ENCODE measurements at places on chromosomes 7 and 10. TPM values are rescaled to one million over a fixed set of nuclear protein-coding genes. Genes with fewer than 3 reads are reported as not detected.
A peak's percentile ranks its signal among the peaks of the same experiment; 100 is the strongest.

The MSMB gene
- not detected for total RNA-seq

The CYP2C19 gene
- not detected for total RNA-seq

GRCh38 chr7:102811942-102812678, 63.3 kb downstream of the FAM185A start:
- no peak for DNase-seq

DNA sequence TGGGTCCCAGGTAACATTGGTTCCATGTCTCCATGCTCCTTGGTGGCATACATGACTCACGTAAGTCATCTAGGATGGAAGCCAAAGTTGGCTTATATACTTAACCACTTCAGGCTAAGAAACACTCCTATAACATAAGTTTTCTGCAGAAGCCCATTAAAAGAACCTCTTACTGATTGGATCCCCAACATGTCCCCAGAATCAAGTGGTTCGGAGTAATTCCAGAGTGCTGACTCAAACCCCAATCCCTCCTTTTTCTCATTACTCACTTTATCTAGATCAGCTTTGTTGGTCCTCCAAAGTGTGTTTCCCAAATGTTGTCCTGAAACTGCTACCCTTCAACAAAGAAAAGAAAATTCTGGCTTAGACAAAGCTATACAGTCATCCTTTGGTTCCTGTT, 10.1 kb upstream of the ATOH7 start:
- no peak for DNase-seq

- peak; percentile 90 for DNase-seq
These were observed 23.2 kb downstream of the POR start for GRCh38 chr7:75937958-75938786.

GRCh38 chr10:34859170-34859569, 44.1 kb upstream of the PARD3 start:
- no peak for DNase-seq

- DNase-seq: peak; percentile 54
These were observed at the start of gene ARID5B for GRCh38 chr10:61900829-61901792. Gene ARID5B, plus strand, starts transcription at chr10:61901699. Its CDS starts 11 bp downstream, at chr10:61901710.

GRCh38 chr7:158549616-158550393, 37.8 kb downstream of the PTPRN2 start:
- no peak for DNase-seq

GRCh38 chr7:103866919-103867318, 122.5 kb downstream of the RELN start:
- peak; percentile 13 for DNase-seq

- peak; percentile 38 for DNase-seq
These were observed 38.2 kb downstream of the LYZL1 start for GRCh38 chr10:29326886-29327745.

GRCh38 chr7:11604505-11604904, 227.5 kb downstream of the THSD7A start:
- DNase-seq: peak; percentile 17

DNA sequence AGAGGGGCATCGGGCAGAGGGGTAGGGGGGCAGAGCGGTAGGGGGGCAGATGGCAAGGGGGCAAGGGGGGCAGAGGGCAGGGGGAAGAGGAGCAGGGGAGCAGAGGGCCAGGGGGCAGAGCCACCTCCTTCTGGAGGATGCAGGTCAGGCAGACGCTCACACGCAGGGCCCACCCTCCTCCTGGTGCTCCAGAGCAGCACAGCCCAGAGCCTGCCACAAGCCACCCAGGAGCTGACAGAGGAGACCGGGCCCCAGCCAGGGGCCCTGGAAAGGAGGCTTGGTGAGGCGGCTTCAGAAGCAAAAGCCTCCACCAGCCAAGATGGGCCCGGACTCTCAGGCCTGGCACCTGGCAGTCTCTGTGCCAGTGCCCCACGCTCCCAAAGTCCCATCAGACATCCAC, 13.1 kb downstream of the MAD1L1 start:
- no peak for DNase-seq

- peak; percentile 7 for DNase-seq
These were observed 365.6 kb downstream of the ANKRD7 start for GRCh38 chr7:118590107-118590506.

- DNase-seq: no peak
These were observed 73.7 kb upstream of the ABCB5 start for GRCh38 chr7:20541608-20542349.

The LIPK gene
- total RNA-seq: not detected

DNA sequence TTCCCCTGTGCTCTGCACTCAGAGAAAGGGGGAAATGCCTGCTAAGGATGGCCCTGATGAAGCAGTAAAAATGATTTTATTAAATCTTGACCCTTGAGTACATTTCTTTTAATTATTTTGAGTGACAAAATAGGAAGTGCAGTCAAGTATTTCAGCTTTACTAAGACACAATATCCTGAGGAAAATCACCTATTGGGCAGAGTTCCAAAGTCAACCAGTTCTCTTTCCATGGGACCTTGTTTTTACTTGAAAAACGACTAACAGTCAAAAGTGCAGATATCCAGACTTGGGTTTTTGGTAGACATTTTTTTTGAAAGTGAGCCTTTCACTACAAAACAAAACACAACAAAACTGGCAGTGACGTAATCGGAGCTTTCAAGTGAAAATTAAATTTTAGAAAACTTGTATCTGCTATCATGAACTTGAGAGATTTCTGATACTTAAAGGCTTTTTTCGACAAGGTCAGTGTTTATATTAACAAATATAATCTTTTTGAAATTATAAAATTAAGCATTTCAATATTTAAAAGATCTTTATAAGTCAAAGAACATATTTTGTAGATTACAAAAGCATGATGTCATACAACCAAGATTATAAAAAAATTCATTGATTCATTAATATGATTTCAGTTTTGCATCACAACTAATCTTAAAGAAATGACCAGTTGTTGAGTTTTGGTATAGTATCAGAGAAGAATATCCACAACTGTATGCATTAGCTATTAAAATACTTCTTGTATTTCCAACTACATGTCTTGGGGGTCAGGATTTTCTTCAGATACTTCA, 513.8 kb upstream of the AKR1E2 start:
- DNase-seq: peak; percentile 59

The FAM24B gene
- 5.3 TPM for total RNA-seq

- DNase-seq: peak; percentile 57
These were observed 81.0 kb downstream of the PPP1R3C start for GRCh38 chr10:91551856-91552255.

DNA sequence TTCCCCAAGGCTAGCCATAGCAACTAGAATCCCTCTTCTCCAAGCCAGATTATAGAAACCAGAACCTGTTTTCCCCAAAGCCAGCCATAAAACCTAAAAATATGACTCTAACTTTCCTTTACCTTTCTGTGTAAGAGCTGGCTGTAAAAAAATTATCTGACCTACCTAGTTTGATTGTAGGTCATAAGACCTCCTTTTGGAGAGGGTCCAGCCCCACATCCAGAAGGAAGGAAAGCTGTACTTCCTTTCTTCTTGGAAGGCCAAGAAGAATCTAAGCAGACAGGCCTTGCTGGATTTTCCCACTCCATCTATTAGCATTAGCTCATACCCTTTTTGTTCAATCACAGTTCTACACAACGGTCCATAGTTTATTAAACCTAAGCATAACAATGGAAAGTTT, 1006.3 kb downstream of the SORCS3 start:
- DNase-seq: no peak

DNA sequence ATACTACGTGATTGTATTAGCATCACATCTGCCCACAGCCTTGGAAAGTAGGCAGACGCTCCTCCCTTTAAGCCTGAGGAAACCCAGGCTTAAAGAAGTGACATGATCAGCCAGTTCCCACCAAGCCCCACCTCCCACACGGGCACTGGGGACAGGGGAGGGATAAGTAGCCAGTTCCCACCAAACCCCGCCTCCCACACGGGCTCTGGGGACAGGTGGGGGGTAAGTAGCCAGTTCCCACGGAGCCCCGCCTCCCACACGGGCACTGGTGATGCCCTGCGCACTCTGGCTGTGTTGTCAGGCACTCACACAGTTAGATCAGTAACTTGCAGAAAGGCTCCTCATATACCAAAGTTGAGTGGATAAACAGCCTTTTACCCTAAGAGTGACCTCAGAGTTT, 606.8 kb downstream of the PTPRN2 start:
- no peak for DNase-seq

DNA sequence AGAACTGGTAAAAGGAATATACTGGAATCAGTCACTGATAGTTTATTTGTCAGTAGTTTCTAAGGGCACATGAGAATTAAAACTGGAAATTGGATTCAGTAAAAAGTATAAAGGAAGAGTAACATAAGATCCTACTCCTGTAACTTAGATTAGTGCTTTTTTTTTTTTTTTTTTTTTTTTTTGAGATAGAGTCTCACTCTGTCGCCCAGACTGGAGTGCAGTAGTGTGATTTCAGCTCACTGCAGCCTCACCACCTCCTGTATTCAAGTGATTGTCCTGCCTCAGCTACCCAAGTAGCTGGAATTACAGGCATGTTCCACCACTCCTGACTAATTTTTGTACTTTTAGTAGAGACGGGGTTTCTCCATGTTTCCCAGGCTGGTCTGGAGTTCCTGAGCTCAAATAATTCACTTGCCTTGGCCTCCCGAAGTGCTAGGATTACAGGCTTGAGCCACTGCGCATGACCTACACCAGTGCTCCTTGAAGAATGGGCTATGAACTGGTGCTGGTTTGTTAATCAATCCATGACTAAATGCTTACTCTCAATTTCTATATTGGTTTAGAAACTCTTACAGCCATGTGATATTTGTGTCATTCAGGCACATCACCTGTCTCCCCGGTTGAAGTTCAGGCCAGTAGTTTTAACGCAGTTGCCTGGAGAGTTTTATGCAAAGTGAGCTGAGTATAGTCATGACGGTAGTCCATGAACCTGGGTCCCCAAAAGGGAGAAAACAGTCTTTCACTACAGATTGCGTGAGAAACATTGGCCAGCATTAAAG, 65.0 kb downstream of the ZEB1 start:
- DNase-seq: no peak

GRCh38 chr7:100679927-100680575, 6.5 kb downstream of the GNB2 start:
- no peak for DNase-seq

The ITPRID1 gene
- not detected for total RNA-seq

The PRRT4 gene
- total RNA-seq: not detected

- DNase-seq: peak; percentile 57
These were observed 32.1 kb downstream of the LOXL4 start for GRCh38 chr10:98235846-98236245.

The XRCC2 gene
- total RNA-seq: 2.1 TPM

DNA sequence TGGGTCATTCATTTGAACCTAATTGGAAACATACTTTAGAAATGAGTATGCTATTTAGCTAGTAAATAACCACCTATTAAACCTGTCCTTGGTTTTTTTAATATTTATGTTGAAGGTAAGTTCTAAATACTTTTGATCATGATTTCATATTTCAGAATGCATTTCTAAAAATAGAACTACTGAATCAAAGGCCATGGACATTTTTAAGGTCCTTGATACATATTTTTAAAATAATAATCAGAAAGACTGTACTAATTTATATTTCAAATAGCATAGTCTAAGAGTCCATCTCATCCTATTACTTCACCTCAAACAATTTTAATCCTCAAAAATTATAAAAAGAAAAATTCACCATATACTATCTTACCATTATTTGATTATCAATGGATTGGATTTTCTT, 102.1 kb upstream of the AKR1E2 start:
- no peak for DNase-seq

DNA sequence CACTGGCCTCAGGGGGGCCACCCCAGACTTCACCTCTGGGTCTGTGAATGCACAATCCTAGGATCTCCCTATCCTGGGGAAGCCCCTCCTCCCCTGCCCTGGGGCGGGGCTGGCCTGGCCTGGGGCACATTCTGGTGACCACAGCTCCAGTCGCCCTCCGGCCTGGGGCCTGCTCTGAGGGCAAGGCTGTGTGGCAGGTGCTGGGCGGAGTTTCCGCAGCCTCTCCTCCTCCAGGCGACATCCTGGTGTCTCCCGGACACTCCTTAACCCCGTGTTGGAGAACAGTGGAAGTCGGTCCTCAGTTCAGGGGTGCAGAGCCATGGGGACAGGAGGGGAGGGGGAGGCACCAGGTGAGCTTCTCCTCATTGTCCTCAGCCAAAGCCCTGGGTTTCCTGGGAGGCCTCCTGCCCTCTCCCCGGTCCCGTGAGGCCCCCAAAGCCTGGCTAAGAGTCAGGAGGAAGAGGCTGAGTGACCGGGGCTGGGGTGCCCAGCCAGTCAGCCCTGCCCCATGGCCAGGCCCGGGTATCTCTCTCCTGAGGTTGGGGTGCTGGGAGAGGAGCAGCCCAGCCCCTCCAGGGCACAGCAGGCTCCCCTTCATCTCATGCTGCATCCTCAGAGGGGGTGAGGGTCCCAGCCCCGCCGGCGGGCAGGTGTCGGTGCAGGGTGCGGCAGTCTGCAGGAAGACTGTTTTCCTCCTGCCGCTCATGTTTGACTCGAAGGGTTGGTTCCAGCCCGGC, 22.6 kb downstream of the UNCX start:
- no peak for DNase-seq

The MKLN1 gene
- 29.2 TPM for total RNA-seq

- peak; percentile 99 for DNase-seq
These were observed 62.1 kb downstream of the TPST1 start for GRCh38 chr7:66267249-66267648.

The EN2 gene
- 0.05 TPM for total RNA-seq

The RBP4 gene
- 5.8 TPM for total RNA-seq

- DNase-seq: peak; percentile 12
These were observed 89.6 kb downstream of the CACNB2 start for GRCh38 chr10:18229826-18230225.

The GPR37 gene
- total RNA-seq: 4.2 TPM

DNA sequence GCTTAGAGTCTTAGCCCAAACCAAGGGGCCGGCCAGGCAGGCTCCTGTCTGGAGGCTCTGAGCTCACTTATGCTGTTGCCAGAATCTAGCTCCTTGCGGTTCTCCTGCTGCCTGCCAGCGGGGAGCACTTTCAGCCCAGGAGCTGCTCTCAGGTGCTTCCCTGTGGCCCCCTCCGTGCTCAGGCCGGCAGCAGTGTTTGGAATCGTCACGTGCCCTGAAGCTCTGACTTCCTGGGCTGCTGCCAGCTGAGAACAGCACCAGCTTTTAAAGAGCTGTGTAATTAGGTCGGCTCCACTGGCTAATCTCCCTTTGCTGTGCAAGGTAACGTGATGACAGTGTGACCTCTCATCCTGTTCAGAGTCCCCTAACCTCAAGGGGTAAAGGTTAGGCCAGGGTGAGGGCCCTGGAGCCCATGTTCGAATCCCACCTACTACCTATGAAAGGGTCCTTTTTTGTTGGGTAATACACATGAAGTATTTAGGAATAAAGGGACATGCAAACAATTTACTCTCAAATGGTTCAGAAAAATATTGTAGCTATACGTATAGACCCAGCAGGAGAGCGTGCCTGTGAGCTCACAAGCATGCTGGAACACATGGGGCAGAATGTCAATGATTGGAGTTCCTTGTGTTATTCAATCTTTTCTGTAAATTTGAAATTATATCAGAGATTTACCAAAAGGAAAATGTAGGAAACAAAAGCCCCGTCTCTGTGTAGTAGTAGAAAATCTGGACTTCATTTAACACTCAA, 16.6 kb downstream of the ZNF862 start:
- peak; percentile 55 for DNase-seq

The SYT15 gene
- 1.0 TPM for total RNA-seq

GRCh38 chr10:122707535-122707934, 7.9 kb upstream of the C10orf120 start:
- DNase-seq: no peak

The FAM237B gene
- not detected for total RNA-seq
